Posterior vena cava (tissue), 2 donors: ENCODE measurements at places on chromosomes 13 and 19. TPM values are rescaled to one million over a fixed set of nuclear protein-coding genes. Genes with fewer than 3 reads are reported as not detected.

The LILRA5 gene
- total RNA-seq, result 6.2 TPM

The TMPRSS9 gene
- not detected for total RNA-seq

The PTGER1 gene
- 0.95 TPM for total RNA-seq

The C5AR1 gene
- total RNA-seq, result 33.4 TPM

The ZNF526 gene
- 8.2 TPM for total RNA-seq

DNA sequence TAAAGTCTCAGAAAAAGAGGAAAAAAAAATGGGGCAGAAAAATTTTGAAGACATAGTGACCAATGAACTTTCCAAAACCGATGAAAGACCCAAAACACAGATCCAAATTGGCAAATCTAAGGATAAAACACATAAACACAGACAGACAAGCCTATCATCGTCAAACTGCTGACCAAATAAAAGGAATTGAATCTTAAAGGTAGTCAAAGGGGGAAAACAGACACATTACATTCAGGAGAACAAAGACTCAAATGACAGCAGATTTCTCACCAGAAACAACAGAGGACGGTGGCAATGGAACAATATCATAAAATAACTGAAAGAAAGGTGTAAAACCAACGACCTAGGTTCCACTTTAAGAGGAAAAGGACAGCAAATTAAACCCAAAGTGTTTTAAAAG is 10.2 kb downstream of the RBM26 start:
- no peak for DNase-seq

The ZNF69 gene
- 3.7 TPM for total RNA-seq
